ENCODE measurements at places on chromosomes 6 and 20.

DNA sequence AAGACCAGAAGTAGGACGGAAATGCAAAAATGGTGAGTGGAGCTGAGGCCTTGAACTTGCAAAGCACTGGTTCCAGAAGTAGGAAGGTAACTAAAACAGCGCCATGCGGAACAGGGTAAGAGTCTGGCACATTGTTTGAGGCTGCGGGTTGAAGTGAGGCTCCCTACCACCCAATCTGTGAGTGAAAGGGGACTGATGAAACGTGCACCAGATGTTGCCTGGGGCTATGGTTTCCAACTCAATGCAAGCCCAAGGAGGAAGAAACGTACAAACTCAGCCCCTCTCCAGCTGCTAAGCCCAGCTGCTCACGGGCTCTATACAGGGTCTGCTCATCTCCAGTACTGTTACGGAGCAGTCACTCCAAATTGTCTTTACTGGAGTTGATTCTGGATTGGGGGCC, 68.7 kb upstream of the KCNK16 start:
- peak; percentile 37 for DNase-seq

DNA sequence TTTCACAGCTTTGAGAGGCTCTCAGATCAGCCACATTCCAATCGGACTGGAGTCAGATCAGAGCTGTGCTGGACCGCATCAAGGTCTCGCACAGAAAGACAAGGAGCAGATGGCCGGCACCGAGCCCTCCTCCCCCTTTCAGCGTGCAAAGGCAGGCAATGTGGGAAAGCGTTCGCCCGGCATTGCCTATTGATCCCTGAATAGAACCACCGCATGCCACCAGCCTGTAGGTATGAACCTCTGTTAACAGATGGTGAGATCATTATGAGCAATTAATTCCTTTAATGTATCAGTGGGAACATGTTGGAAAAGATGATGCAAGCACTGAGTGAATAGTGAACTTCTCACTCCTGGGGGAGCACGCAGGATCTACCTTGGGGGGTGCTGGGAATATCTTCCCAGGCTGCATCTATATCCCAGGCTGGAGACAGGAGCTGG, 117.5 kb upstream of the ID4 start:
- DNase-seq: peak; percentile 93

DNA sequence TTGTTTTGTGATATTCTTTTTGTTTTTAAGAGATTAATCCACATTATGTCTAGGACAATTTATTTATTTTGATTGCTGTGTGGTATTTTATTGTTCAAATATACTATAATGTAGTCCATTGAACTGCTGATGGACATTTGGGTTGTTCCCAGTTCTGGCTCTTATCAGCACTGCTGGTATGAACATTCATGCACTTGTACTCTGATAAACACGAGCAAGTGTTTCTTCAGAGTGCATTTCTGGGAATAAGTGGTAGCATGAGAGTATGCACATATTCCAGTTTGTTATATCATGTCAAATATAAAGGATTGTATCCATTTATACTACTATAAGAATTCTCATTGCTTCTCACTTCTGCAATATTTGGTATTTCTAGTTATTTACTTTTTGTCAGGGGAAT, 7.1 kb downstream of the CALHM6 start:
- DNase-seq: no peak

GRCh38 chr6:51203504-51203903, 384.8 kb downstream of the TFAP2B start:
- no peak for DNase-seq

GRCh38 chr20:53202777-53203176, 230.6 kb downstream of the TSHZ2 start:
- DNase-seq: no peak

DNA sequence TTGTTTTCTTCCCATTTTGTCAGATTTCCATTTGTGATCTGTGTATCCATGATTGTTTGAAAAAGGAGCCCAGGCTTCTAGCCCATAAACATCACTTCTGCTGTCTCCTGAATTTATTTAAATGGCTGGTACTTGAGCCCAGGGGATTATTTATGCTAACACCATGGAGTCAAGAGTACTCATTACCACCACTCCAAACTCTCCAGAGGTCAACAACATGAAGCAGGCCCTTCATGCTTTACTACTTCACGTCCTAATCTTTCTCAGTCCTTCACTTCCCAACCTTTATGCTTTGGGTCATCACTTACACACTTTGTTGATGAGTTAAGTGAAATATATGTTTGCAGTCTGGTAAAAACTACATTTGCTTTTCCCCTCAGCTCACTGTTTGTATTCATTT, 247.8 kb downstream of the BMP2 start:
- no peak for DNase-seq

DNA sequence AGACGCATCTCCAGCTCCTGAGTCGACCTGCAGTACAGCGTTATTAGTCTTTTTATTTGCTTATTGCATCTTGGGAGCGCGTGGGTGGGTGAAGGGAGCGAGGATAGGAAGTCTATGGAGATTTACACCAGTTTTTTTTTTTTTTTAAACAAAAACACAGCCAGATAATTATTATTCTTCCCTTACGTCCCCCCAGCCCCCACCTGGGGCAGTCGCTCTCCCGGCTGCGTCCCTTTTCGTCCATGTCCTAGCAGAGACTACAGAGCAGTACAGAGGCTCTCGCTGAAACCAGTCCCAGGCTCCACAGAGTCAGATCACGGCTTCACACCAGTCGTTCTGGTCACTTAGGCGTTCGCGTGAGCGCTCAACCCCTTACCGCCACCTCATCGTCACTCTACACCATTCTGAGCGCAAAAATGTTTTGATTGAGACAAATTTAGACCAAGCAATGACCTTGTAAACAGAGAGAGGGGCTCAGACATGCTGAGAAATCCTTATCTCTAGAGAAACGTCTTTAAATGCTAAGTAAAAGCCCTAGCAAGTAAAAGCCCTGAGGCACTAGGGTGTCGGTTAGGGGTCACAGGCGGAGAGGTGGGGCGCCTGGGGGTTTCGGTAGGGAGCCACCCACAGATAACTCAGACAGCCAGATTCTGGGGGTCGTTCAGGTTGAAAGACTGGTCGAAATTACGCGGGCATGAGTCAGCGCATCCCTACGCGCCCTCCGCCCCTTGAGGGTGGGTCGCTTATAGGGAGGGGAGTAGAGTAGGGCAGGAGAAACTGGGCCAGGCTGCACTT, 975 bp upstream of the PPT2 start:
- no peak for DNase-seq

DNA sequence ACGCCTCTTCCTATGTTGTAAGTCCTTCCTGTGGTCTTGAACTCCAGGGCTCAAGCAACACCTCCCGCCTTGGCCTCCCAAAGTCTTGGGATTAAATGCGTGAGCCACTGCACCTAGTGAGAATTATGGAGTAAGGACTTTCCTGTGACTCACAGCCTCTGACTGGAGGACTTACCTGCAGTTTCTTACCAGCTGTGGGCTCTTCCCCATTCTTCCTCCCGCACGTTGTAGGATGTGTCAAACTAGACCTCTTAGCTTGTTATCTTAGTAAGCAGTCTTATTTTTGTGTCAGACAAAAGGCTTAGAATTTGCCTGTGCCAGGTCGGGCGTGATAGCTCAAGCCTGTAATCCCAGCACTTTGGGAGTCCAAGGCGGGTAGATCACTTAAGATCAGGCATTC, 30.9 kb downstream of the BAK1 start:
- DNase-seq: no peak

DNA sequence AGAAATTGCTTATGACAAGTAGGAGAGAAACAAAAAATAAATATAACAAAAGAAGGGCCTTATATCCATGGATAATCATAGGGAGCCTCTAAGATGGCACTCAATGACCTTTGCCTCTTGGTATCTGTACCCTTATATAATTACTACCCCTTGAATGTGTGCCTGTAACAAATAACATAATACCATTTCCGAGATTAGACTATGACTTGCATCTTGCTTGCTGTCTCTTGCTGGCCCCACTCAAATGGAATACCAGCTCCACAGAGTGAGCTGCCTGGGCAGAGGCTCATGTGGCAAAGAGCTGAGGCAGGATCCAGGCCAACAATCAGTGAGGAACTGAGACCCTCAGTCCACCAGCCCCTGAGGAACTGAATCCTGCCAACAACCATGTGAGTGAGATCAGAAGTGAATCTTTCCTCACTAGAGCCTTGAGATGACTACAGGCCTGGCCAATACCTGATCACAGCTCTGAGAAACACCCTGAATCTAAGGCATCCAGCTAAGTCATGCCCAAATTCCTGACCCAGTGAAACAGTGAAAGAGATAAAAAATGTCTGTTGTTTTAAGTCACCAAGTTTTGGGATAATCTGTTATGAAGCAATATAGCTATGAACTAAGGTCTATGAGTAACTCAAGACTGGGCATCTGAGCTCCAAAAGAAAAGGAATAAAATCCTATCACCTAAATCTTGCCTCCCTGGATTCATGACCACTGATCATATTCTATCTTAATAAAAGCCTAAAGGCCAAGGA, 5.5 kb downstream of the KATNA1 start:
- DNase-seq: no peak

DNA sequence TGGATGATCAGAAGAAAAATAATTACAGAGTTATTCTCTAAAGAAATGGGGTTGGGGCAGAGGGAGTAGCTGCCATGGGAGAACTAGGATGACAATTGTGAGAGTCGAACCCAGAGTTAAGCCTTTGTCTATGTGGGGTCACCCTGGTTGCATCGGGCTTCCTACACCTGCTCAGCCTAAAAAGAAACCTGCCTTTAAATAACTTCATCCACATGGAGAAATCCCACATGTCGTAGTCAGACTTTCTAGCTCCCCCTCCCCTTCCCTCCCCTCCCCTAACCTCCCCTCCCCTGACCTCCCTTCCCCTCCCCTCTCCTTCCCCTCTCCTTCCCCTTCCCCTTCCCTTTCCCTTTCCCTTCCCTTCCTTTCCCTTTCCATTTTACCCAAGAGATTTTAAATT, 14.7 kb downstream of the VIP start:
- no peak for DNase-seq

DNA sequence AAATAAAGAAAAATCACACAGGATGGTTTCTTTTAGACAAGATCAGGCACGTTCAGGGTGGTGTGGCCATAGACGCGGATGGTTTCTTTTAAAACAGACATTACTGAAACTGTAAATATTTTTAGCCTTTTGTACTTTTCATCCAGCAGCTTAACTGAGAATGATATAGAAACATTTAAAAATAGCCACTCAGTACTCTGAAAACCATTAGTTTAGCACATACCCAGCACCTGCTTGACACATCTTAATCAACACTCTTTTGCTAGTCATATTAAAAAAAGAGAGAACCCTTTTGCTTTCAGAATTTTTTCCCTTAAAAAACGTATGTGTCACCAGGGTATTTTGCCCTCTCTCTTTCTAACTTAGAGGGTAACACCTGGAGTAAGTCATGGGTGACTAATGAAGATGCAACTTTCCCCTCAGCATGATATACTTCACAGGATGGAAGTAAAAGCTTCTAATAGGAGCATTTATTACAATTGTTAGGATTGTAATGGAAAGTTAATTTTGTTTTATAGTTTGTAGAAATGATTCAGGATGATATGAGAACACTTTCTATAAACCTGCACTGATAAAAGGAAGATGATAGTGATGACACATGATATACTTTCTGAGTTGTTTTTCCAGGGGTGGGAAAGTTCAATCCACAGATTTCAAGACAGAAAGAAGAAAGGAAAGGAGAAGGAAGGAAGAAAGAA, 45.2 kb downstream of the BACH2 start:
- peak; percentile 13 for DNase-seq

DNA sequence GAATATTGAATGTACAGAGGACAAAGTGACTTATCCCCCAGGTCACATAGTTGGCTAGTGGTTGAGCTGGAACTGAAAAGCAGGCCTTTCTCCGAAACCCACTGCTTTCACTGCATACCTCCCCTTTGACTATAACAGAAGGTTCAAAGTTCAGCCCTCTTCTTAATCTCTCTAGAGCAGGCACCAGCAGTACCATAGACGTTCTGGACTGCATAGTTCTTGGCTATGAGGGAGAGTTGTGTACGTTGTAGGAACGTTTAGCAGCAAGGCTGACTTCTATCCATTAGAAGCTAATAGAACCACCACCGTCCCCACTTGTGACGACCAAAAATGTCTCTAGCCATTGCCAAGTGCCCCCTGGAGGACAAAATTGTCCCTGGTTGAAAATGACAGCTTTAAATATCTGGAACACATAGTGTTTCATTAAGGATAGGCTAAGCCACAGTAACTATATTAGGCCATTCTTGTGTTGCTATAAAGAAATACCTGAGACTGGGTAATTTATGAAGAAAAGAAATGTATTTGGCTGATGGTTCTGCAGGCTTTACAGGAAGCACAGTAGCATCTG, 123.8 kb upstream of the MTHFD1L start:
- DNase-seq: no peak

DNA sequence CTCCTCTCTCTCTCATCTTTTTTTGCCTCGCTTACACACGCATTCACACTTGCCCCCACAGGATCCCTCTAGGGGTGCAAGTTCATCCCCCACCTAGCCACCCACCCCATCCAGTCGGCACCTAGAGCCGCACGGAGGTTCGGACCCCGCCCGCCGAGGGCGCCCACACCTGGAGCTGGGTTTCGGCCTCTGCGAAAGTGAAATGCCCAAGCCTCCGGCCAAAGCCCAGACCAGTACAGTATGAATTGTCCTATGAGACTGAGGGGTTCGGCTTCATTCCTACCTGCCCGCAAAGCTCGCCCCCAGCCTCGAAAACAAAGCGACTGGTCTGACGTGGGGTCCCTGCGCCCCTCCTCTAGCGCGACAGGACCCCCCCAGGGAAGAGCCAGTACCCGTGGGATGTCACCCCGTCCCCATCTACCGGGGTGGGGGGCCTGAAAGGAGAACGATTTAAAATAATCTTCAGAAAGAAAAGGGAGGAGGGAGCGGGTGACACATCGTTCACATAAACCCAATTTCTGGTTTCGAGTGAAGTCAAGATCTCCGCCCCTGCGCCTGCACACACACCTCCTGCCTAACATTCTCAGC, 1.5 kb downstream of the TFAP2A start:
- no peak for DNase-seq

GRCh38 chr6:6631534-6632276, 43.2 kb downstream of the LY86 start:
- peak; percentile 90 for DNase-seq

GRCh38 chr6:137496909-137497720, 2.9 kb upstream of the OLIG3 start:
- no peak for DNase-seq

GRCh38 chr6:142671791-142672190, 273.2 kb downstream of the HIVEP2 start:
- DNase-seq: no peak

DNA sequence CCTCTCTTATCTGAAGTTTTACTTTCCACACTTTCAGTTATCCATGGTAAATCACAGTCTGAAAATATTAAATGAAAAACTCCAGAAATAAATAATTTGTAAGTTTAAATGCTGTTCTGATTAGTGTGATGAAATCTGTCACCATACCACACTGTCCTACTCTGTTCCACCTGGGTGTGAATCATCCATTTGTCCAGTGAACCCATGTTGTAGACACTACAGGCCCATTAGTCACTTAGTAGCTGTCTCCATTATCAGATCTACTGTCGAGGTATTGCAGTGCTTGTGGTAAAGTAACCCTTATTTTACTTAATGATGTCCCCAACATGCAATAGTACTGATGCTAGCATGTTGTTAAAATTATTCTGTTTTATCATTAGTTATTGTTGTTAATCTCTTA, 29.2 kb upstream of the MMS22L start:
- no peak for DNase-seq

- DNase-seq: no peak
Observed at GRCh38 chr6:52976591-52977035, 18.5 kb downstream of the GSTA4 start.

All from NCI-H2171 treated with DMSO at 0.1 percent for 48 hours (cell line).